Left kidney (tissue), 8 donors: ENCODE measurements at places on chromosomes 1 and 21. TPM values are rescaled to one million over a fixed set of nuclear protein-coding genes. Genes with fewer than 3 reads are reported as not detected.

DNA sequence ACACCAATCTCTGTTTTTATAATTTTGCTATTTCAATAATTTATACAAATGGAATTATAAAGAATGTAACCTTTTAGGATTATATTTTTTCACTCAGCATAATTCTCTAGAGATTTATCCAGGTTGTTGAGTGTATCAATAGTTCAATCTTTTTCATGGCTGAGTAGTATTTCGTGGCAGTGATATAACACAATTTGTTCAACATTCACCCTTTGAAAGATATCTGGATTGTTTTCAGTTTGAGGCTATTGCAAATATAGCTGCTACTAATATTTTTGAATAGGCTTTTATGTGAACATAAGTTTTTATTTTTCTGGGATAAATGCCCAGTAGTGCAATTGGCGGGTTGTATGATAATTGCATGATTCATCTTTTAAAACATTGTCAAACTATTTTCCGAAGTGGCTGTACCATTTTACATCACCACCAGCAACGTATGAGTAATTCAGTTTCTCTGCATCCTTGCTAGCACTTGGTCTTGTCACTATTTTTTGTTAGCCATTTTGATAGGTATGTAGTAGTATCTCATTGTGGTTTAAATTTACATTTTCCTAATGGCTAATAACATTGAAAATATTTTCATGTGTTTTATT lies 55.6 kb upstream of the ABCD3 start:
- no peak for DNase-seq

- no peak for DNase-seq
Measured at GRCh38 chr1:163335216-163335615, 13.5 kb downstream of the NUF2 start.

DNA sequence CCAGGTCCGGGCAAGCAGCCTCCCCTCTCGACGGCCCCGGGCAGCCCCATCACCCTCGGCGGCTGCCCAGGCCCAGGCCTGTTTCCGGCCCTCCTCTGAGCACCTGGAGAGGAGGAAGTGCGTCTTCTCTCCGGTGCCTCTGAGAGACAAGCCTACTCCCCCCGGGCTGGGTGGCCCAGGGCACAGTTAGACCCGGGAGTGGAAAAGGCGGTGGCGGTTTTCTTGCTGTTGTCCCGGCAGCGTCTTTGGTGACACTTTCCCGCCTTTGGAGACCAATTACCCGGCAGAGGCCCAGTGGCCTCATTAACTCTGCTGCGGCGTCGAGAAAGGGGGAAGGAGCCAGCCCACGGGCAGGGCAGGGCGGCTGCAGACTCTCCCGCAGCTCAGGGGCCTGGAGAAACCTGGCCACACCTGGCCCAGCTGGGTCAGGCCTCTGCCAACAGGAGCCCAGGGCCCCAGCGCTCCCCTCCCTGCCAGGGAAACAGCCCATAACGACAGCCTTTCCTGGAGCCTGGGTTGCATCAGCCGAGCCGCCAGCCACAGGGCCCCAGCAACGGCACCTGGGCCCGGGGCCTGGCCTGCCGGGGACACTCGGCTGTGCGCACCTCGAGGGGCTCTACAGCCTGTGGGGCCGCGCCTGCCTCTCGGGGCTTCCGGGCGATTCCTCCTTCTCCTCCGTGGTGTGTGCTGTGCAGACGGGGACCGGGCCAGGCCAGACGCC lies 28.4 kb upstream of the C1orf159 start:
- DNase-seq: no peak

DNA sequence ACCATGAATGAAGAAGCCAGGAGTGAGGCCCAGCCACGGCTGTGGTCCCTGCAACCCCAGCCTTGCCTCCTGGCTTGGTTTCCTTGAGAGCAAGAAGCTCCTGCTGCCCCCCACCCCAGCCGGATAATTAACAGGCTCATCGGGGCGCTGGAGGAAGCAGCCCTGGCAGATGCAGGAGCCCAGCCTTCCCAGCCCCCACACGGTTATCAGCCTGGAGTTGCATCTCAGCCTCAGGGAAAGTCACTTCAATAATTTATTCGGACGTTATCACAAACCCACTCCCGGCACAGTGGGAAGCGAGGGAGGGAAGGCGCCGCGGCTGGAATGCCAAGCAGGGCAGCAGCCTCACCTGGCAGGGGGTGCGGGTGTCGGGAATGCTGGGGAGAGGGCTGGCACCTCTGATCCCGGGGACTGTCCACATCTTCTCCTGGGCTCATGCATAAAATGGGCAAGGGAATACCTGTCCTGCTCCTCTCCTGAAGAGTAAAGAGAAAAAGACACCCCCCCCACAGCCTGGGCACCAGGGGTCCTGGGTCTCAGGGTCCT lies 43.3 kb upstream of the LRP8 start:
- no peak for DNase-seq

DNA sequence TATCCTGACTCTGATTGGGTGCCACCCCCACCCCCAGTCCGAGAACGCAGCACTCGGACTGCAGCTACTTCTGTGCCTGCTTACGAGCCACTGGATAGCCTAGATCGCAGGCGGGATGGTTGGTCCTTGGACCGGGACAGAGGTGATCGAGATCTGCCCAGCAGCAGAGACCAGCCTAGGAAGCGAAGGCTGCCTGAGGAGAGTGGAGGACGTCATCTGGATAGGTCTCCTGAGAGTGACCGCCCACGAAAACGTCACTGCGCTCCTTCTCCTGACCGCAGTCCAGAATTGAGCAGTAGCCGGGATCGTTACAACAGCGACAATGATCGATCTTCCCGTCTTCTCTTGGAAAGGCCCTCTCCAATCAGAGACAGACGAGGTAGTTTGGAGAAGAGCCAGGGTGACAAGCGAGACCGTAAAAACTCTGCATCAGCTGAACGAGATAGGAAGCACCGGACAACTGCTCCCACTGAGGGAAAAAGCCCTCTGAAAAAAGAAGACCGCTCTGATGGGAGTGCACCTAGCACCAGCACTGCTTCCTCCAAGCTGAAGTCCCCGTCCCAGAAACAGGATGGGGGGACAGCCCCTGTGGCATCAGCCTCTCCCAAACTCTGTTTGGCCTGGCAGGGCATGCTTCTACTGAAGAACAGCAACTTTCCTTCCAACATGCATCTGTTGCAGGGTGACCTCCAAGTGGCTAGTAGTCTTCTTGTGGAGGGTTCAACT lies 2.1 kb downstream of the RBM15 start:
- DNase-seq: no peak

- no peak for DNase-seq
Measured at GRCh38 chr1:53267761-53268160, 29.4 kb upstream of the MAGOH start.

DNA sequence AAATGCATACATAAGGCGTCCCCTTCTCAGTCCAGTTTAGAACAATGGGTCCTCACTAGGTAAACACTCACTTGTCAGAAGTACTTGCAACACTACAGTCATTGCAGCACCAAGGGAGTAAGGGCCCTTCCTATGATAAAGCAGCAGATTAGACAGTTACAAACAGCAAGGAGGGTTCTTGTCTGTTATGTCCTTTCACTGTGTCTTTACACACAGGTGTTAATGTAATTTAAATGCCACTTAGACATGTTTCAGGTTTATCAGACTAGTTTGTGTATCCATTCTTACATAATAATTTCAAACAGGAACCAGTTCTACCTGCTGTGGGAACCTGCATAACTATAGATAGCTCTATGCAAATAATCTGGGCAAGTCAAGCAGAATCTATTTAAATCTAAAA lies 105.6 kb upstream of the USH2A start:
- no peak for DNase-seq

DNA sequence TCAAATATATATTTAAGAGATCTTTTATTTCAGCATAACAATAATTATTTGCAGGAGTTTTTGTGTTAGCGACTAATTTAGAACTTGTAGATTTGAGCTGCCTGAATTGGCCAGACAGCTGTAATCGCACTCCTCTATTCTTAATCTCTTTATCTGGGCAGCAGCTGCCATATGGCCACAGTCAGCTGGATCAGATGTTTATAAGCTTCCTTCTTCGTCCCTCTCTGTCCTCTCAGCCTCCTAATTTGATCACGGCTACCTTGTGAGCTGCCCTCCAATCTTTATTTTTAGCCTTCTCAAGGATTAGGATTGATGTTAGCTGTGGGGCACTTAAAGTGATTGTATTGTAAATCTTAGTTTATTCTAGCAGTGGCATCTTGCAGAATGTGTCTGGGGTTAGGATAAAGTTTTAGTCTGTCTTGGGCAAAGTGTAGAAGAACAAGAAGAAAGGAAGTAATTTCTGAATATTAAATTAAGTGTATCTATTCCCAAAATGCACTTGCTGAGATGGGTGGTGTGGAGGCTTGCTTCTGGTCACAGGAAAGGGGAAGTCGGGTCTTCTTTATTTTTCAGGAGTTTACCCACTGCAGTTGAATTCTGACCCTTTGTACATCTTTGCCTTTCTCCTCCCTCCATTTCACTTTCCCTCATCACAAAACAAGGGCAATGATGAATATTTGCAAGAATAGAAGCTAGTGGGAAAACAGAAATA lies 1.1 kb downstream of the ZBTB18 start:
- DNase-seq: no peak

GRCh38 chr1:101298663-101299062 lies 61.8 kb downstream of the S1PR1 start:
- no peak for DNase-seq

GRCh38 chr1:243842978-243843511 lies 7.0 kb downstream of the AKT3 start:
- DNase-seq: no peak

DNA sequence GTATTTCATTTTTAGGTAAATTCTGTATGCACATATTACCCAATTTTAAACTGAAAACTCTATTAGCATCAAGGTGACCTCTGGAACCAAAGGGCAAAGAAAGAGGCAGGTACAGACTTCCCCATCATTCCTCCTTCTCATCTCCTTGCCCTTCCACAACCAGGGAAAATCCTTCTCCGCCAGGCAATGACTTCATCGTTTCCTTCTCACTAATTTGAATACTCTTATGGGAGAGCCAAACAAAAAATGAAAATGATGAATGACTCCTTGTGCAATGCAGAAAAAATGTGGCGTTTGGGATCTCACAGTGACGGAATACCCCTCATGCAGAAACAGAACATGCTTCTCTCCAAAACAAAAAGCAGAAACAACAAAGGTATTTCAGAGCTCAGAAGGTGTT lies 83.7 kb downstream of the HLCS start:
- no peak for DNase-seq

- no peak for DNase-seq
Measured at GRCh38 chr21:29851611-29852010, 88.2 kb downstream of the GRIK1 start.

DNA sequence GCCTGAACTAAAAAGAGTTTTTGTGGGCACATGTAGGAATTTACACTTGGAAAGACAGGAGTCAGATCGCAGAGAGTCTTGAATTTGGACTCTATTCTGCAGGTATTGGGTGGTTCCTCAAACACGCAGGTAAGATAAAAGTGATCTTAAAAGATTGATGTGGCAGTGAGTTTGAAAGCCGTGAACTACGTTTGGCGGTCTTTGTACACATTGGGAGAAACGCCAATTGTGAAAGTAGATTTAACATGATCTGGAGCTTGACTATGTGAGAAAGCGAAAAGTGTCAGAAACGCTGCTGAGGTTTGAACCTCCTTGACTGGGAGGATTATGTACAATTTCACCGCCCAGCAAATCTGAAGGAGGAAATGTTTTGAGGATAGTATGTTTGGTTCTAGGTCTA lies 1.5 kb upstream of the PPP2R5A start:
- no peak for DNase-seq

DNA sequence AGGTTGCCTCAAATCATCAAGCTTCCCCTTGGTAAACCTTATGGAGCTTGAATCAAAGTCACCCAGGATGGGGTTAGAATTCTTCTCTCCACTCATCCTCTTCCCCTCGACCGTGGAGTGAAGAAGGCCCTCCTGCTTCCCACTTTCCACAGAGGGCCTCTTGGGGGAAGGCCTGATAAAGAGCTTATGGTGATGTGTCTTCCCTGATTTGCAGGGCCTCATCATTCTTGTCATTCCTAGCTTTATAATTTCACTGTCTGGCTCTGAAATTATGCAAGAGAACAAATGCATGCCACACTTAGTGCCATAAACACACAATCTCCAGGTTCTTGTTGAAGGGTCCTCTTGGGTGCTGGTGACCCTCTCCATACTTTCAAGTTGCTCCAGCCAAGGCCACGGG lies 101.2 kb downstream of the HMGB4 start:
- DNase-seq: no peak

DNA sequence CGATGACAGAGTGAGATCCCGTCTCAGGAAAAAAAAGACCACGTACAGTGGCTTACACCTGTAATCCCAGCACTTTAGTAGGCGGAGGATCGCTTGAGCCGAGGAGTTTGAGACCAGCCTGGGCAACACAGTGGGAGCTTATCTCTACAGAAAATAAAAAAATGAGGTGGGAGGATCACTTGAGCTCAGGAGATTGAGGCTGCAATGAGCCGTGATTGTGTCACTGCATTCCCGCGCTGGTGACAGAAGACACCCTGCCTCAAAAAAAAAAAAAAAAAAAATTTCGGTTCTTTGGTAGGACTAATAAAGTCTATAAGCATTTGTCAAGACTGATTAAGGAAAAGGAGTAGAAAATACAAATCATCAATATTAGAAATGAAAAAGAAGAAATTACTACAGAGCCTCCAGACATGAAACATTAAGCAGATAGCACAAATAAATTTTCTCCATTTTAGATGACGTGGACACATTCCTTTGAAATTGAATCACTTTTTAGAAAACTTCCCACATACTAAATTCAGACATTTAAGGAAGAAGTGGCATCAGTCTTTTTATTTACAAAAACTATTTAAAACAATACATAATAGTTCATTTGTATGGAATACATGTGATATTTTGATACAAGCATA lies 30.4 kb downstream of the MORC3 start:
- no peak for DNase-seq

The ELAVL4 gene
- polyA plus RNA-seq: 3.2 TPM

The FCRL1 gene
- 0.05 TPM for polyA plus RNA-seq

The RYR2 gene
- polyA plus RNA-seq: 3.0 TPM

The HRNR gene
- polyA plus RNA-seq: 1.0 TPM

The CHIT1 gene
- polyA plus RNA-seq: 0.10 TPM

The TSACC gene
- 1.2 TPM for polyA plus RNA-seq

The GPR89A gene
- 55.5 TPM for polyA plus RNA-seq
